Stimulated activated naive B cell treated with anti-CD40 and anti-IgM and Interleukin-4, amounts not matched to agents 10 μg/mL and 1 μg/mL and 100 μg/mL, for 72 hours (primary cell): ENCODE measurements at places on chromosomes 1 and 21.

- no peak for DNase-seq
Measured at GRCh38 chr1:203158423-203158822, 17.2 kb downstream of the MYBPH start.

DNA sequence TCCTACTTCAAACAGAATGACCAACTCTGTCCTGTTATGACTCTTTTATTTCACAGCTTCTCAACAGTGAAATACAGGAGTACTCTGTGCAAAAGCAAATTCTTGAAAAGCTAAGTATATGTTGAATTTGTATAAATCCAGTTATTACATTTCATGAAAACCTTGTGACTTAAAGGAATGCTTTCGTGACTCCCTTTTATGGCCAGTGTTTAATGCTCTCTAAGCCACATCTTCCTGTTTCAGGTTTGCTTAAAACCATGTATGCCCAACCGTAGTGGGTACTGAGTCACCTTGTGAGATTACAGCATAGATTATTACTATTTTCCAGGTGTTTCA lies 40.2 kb upstream of the KIF1B start:
- DNase-seq = no peak

- peak; percentile 22 for DNase-seq
Measured at GRCh38 chr1:7783178-7783711, 846 bp upstream of the PER3 start.

DNA sequence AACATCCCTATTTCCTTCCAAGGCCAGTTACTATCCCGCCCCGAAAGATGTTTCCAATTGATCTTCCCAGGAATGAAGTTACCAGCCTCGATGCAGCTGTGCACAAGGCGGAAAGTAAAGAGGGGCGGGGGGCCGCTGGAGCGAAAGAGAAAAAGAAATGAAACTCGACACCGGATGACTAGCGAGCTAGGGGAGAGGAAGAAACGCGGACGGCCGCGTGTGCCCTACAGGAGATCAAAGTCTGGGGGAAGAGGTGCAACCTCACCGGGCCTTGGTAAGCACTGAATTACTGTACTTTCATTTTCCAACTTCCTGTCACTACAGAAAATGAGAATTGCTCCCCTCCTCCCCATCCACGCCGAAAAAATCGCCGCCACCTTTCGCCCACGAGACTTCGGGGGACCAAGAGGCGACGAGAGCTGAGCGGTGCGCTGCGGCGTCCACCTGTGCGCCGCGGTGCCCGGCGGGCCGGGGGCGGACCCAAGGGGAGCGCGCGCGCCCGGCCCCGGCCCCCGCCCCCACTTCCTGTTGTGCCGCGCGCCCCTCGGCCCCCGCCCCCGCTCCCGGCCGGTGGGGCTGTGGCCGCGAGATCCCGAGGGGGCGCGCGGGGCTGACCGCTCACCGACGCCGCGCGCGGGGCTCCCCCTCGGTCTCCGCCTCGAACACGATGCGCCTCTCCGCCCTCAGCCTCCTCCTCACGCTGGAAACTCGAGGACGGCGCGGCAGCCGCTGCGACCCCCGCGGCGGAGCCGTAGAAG lies 622 bp downstream of the ELK4 start:
- peak; percentile 80 for DNase-seq

DNA sequence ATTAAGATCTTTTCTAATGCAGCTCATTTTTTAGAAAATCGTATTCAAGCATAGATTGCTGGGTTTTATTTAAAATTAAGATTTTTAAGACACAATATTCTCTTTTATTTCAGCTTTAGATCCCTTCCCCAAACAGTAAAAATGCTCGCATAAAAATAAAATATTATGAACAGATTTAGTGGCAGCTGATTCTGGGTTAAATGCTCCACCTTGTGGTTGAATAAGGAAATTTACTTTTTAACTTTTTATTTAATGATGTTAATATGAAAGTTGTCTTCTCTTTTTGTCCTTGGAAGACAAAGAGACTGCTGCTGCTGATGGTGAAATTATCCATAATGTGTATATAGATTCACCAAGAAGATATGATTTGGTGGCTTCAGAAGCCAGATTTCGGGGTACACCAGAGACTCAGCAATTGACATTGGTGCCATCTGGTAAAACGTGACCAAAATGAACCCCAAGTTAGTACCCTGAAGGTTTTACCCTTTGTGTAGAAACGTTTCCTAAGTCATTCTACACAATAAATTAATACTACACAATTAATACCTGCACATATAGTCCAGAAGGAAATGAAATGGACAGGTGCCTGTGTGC lies 128.0 kb downstream of the ADAMTS1 start:
- DNase-seq = no peak

- no peak for DNase-seq
Measured at GRCh38 chr1:226749467-226749866, 10.4 kb upstream of the ITPKB start.

- DNase-seq = no peak
Measured at GRCh38 chr1:203572134-203572625, 54.5 kb upstream of the ATP2B4 start.

- DNase-seq = no peak
Measured at GRCh38 chr1:107668762-107669161, 296.2 kb downstream of the VAV3 start.

DNA sequence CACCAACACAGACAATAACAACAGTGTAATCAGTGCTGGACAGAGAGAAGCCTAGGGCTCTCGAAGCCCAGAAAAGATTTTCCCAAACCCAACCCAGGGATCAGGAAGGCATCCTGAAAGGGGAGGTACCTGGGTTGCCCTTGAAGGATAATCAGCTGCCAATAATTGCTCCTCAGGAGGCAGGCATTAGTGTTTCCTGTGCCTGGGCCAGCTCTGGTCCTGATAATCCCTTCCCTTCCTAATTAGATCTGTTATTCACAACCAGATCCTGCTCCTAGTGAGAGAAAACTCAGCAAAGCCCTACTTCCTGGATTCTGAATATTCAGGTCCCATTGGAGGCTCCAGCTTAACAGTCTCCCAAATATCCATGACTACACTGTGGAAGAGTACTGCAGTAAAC lies 117.4 kb downstream of the DMRTA2 start:
- no peak for DNase-seq

- no peak for DNase-seq
Measured at GRCh38 chr1:6419397-6419803, 319 bp downstream of the HES2 start.

GRCh38 chr1:78040484-78041089 lies 5.2 kb upstream of the GIPC2 start:
- no peak for DNase-seq

DNA sequence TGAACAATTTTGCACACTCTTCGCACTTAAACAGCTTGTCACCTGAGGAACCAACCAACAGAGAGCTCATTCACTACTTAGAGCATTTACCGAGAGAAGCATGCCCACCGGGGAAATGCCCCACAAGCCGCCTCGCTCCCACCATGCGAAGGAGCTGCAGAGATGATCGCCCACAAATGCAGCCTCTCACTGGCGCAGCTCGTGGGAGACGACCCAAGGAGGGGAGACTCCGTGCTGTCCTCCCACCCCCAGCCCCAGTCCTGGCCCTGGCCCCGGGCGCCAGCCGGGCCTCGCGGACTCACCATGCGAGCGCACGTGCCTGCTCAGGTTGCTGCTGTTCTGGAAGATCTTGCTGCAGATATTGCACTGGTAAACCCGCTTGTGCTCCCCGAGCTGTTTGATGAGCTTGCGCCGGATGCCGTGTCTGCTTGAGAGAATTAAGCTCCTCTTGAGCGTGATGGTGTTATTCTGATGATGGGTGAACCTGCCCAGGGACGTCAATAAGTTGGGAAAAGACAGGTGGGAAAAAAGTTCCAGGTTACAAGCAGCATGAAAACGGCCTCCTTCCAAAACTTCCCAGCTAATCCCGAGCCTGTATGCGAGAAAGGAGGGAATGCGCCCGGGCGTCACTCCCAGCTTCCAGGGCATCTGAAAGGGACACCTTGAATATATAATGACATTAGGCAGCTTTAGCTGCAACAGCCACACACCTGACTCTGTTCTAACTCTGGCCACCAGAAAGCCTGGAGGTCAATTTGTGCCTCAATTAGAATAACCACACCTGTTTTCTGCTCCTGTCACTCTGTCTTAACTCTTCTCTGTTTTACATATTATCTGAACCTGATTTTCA lies 42.8 kb downstream of the PRDM15 start:
- no peak for DNase-seq

GRCh38 chr1:29709704-29710280 lies 473.5 kb downstream of the PTPRU start:
- no peak for DNase-seq

- no peak for DNase-seq
Measured at GRCh38 chr1:95352767-95353166, 118.8 kb downstream of the RWDD3 start.

GRCh38 chr1:153619171-153619570 lies 3.0 kb upstream of the S100A14 start:
- DNase-seq = no peak

GRCh38 chr21:32544697-32545096 lies 40.6 kb downstream of the TCP10L start:
- no peak for DNase-seq

DNA sequence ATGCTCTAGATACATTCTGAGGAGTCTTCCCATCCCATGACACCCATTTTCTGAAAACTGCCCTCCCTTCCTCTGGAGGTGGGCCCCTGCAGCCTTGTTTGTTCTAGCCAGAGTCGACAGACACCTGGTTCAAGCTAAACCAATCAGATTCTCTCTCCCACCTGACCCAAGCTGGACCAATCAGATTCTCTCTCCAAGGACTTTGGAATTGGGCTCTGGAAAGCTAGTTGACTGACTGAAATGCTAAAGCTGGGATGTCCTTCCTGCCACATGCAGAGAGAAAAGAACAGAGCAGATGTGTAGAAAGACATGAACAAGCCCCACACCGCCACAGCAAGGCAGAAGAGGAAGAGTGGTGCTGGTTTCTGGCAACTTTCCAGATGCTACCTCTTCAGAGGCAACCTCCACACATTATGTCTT lies 24.6 kb downstream of the ASAP3 start:
- no peak for DNase-seq

- DNase-seq = no peak
Measured at GRCh38 chr1:42003433-42003832, 84.7 kb upstream of the HIVEP3 start.

- no peak for DNase-seq
Measured at GRCh38 chr21:39336457-39337008, 12.4 kb downstream of the HMGN1 start.

GRCh38 chr1:159188375-159188788 lies 16.3 kb upstream of the ACKR1 start:
- DNase-seq = peak; percentile 66
